Naive thymus-derived CD8-positive, alpha-beta T cell (primary cell): ENCODE measurements at places on chromosomes 5 and 9.

- DNase-seq, result no peak
These were observed 11.7 kb downstream of the ARPC5L start for GRCh38 chr9:124873664-124874063.

DNA sequence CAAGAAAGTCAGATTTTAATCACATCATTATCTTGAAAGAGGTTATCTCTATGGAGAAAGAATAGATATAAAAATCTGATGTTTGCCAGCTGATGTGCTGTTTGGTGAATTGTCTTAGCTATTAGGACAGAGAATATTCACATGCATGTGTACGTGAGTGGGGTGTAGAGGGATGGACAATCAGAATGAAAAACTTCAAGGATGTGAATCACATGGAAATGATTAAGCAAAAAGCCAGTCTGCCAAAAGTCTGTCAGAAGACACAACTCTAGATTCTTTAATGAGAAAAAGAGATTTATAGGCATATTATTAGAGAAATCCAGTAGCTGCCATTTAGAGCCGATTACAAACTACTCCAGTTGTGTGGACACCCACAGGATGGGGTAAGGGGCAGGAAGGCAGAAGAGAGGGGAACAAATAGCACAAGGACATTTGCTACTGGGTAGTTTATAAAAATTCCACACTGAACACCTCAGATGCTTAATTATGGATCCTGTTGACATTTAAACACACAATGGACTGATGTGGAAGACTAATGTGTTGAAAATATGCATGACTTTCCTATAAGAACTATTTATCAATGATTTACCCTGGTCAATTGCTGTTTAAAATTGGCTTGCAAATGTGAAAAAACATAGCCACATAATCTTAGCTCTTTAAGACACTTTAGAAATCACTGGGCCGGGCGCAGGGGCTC is 127.4 kb downstream of the PTTG1 start:
- DNase-seq, result no peak

DNA sequence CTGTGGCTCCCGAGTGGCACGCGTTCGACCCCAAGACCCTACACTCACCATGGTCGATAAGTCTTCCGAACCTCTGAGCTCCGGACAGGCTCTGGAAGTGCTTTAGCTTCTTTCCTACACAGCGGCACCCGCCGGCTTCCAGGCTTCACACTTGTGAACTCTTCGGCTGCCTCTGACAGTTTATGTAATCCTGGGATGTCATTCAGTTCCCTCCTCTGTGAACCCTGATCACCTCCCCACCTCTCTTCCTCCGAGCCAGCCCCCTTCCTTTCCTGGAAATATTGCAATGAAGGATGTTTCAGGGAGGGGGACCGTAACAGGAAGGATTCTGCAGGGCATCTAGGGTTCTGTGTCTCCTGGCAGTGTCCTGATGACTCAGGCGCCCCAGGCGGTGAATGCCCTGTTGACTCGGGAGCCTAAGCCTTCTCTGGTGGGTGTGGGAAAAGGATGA is at the start of gene CD14:
TSS of gene CD14 (minus strand) at position 155 of the 451 bp plus-strand sequence. CDS start at position 51, 104 bp downstream.
- DNase-seq, result no peak

GRCh38 chr9:69645488-69645887 is 26.7 kb downstream of the APBA1 start:
- no peak for DNase-seq

- no peak for DNase-seq
These were observed 26.9 kb downstream of the KLHL3 start for GRCh38 chr5:137708796-137709559.

GRCh38 chr5:137995077-137995748 is 37.7 kb downstream of the FAM13B start:
- DNase-seq, result no peak

- DNase-seq, result no peak
These were observed 11.8 kb downstream of the NDFIP1 start for GRCh38 chr5:142120247-142120935.

- no peak for DNase-seq
These were observed 172.6 kb upstream of the PPP2R2B start for GRCh38 chr5:147051193-147051592.
